Motor neuron (in vitro differentiated cells): ENCODE measurements at places on chromosomes 1 and 21. TPM values are rescaled to one million over a fixed set of nuclear protein-coding genes. Genes with fewer than 3 reads are reported as not detected.
A peak's percentile ranks its signal among the peaks of the same experiment; 100 is the strongest.

DNA sequence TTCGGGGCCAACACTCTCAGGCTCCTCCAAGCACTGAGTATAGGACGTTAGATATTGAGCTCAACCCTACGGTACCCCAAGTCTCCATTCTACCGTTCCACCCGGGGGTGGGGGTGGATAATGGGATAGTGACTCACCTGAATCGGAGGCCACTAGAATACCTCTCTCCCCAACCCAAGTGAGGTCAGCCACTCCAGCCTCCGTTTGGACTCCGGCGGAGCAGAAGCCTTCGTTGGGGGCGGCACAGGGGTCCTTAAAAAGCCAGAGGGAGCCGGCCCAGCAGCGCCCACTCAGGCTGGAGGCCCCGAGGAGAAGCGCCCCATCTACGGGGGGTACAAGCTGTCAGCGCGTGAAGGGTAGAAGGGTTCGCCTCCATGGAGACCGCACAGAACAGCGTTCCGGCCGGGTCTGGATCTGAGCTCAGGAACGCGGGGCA, 556 bp downstream of the WDR77 start:
- no peak for ATAC-seq

ARHGEF16 gene
- total RNA-seq = 1.0 and 1.1 TPM in 2 replicates

- ATAC-seq = no peak
Measured at GRCh38 chr1:202605515-202605914, 104.7 kb downstream of the SYT2 start.

GRCh38 chr1:1432274-1432950, 3.1 kb upstream of the VWA1 start:
- ATAC-seq = peak; percentile 1

GRCh38 chr1:227685807-227686206, 49.3 kb downstream of the JMJD4 start:
- no peak for ATAC-seq

- peak; percentile 84 for ATAC-seq
Measured at GRCh38 chr21:25717491-25718147, 17.1 kb downstream of the ATP5PF start.
